NCI-H2171 (cell line): ENCODE measurements at places on chromosomes 2 and 18.

DNA sequence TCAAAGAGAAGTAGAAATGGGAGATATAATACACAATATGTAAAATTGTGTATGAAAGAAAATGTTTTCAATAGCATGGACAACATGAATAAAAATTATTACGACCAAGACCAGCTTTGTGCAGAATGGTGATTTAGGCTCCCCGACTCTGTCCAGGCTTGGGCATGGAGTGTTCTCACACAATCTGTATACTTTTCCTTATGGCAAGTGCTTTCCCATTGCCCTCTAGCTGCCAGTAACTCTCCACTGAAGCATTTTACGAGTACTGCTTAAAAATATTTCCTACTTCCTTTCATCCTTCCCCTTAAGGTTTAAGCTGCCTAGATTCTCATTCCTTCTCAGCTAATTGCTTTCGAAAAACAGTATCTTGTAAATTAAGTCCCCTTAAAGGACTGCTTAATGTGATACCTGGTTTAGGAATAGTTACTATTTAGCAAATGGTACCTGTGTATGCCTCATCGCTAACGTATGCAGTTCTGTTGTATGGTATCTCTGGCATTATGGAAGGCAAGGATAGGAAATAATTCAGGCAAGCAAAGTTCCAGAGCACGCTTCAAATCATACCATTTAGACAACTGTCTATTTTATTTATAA lies 714.6 kb downstream of the ERBB4 start:
- DNase-seq: no peak

DNA sequence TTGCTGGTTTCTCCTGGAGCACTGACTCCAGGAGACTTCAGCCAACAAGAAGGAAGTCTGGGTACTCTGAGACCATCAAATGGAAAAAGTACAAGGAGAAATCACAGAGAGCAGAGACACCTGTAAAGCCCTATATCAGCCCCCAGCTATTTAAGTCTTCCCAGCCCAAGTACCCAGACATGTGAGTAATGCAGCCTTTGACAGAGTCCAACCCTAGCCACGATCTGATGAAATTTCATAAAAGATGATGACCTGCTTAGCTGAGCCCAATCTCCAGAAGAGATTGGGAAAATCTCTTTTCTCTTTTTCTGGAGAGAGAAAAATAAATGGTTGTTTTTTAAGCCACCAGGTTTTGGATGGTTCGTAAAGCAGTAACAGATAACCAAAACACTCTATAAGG lies 196.6 kb downstream of the NBAS start:
- DNase-seq: no peak

DNA sequence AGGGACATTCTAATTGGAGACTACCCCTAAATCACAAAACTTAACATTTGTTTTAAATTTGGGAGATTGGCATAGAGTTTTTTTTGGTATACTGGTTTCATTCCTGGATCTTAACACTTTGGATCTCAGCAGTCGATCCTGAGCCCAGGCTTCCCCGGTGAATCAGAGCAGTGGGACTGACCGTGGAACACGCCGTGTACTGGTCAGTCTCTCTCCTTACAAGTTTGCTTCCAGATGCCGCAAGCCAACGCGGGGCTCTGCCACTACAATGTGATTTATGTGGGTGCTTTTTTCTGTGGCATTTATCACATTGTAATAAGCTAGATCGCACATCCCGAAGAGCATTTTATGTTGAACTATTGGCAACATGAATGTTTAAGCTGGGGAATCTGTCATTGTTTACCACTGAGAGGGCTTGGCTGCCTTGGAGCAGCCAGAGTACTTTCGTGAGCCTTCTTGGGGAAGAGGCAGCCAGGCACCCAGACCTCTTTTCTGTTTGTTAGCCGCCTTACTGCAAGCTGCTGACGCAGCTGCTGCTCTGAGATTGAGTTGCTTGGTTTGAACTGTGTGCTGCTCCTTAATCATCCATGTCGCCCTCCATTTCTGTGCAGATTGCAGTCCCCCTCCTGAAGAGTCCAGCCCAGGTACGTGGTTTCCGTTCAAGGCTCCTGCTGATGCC lies 49.3 kb downstream of the COA5 start:
- DNase-seq: no peak

GRCh38 chr2:239264838-239265651 lies 135.8 kb downstream of the HDAC4 start:
- DNase-seq: no peak

- no peak for DNase-seq
These were observed 363.6 kb downstream of the LPIN1 start for GRCh38 chr2:12110074-12110473.
